ENCODE measurements at places on chromosomes 6 and 20. TPM values are rescaled to one million over a fixed set of nuclear protein-coding genes. Genes with fewer than 3 reads are reported as not detected.

The SEMG1 gene
- total RNA-seq = not detected

The C6orf141 gene
- 8.5 TPM for total RNA-seq

The GHRH gene
- not detected for total RNA-seq

The KCNK16 gene
- not detected for total RNA-seq

The RSPH9 gene
- total RNA-seq = 0.29 TPM

The DEFB124 gene
- 0.32 TPM for total RNA-seq

The SLC13A3 gene
- total RNA-seq = 0.03 TPM

The PTCRA gene
- not detected for total RNA-seq

The LINC00237 gene
- not detected for total RNA-seq

The LY6G6C gene
- not detected for total RNA-seq

The ZSCAN26 gene
- total RNA-seq = 3.9 TPM

The BRD2 gene
- 148 TPM for total RNA-seq

The RING1 gene
- total RNA-seq = 23.0 TPM

The CAP2 gene
- 11.1 TPM for total RNA-seq

The SAPCD1 gene
- total RNA-seq = 3.7 TPM

The COL20A1 gene
- 0.45 TPM for total RNA-seq

The RGS17 gene
- 7.3 TPM for total RNA-seq

The OPN5 gene
- not detected for total RNA-seq

The HFE gene
- total RNA-seq = 14.1 TPM

The MDFI gene
- total RNA-seq = 0.49 TPM

The OXT gene
- not detected for total RNA-seq

The CLIC5 gene
- not detected for total RNA-seq

The SLC17A1 gene
- total RNA-seq = not detected

The VSTM2L gene
- total RNA-seq = 19.8 TPM

The RNF39 gene
- total RNA-seq = not detected

The GNMT gene
- 0.08 TPM for total RNA-seq

The KCNK5 gene
- 1.3 TPM for total RNA-seq

The BTN1A1 gene
- not detected for total RNA-seq

The KIZ gene
- total RNA-seq = 4.5 TPM

The ANKRD66 gene
- not detected for total RNA-seq

The NRSN1 gene
- not detected for total RNA-seq

The C6orf163 gene
- 0.09 TPM for total RNA-seq

The LBP gene
- total RNA-seq = 1.1 TPM

The SUMO4 gene
- not detected for total RNA-seq

The ADGB gene
- not detected for total RNA-seq

The BPIFB4 gene
- not detected for total RNA-seq

The BPIFB3 gene
- not detected for total RNA-seq

The DEFB121 gene
- total RNA-seq = not detected

The MAP7 gene
- total RNA-seq = 25.7 TPM

The EYA2 gene
- 2.6 TPM for total RNA-seq

The CABLES2 gene
- total RNA-seq = 5.7 TPM

The BANF2 gene
- total RNA-seq = not detected

The TMEM200A gene
- 0.06 TPM for total RNA-seq

The DEFB132 gene
- not detected for total RNA-seq

The SOX18 gene
- total RNA-seq = 1.9 TPM

The SLC22A16 gene
- total RNA-seq = not detected

The PNPLA1 gene
- total RNA-seq = not detected

The TINAG gene
- 0.14 TPM for total RNA-seq

The MYBL2 gene
- 84.8 TPM for total RNA-seq

The FNDC11 gene
- 0.14 TPM for total RNA-seq

The NKAIN4 gene
- 4.0 TPM for total RNA-seq

The TRMT11 gene
- 11.2 TPM for total RNA-seq
